ENCODE measurements at places on chromosomes 2 and 18.

DNA sequence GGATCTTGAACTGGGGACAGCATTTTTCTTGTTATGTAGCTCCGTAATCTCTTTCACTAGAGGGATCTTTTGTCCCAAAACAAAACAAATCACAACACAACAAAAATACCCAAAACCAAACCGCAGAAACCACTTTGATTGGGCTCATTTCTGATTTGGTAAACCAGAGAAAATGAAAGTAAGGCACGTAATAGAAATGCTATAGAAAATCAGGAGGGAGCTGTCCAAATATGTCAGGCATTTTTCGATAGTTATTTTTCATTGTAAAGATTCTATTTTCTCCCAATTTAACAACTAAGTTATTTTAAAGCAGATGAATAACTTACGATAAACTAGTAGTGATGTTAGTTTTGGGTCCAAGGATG is 406.5 kb downstream of the XIRP2 start:
- DNase-seq, result no peak

- DNase-seq, result no peak
These were observed 279.5 kb upstream of the PKDCC start for GRCh38 chr2:41768310-41768709.

GRCh38 chr2:38499548-38500282 is 103.0 kb downstream of the HNRNPLL start:
- no peak for DNase-seq

DNA sequence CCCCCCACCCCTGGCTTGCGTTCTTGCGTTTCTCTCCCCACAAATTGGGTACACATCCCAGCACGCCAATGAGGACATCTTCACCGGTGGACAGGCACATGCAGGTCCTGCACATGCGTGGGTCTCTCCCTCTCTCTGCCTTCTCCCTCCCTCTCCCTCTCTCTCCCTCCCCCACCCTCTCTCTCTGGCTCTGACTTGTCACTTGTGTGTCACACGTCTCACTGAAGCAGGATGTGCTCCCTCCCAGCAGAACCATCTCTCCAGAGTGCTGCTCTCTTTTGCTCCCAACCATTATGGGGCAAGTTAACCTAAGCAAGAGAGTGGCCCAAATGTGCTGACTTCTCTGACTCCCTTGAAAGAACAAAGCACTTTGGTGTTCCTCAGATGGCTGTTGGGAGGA is 120.8 kb upstream of the CAB39 start:
- DNase-seq, result no peak

- no peak for DNase-seq
These were observed 14.4 kb upstream of the VRK2 start for GRCh38 chr2:58032016-58032763.

DNA sequence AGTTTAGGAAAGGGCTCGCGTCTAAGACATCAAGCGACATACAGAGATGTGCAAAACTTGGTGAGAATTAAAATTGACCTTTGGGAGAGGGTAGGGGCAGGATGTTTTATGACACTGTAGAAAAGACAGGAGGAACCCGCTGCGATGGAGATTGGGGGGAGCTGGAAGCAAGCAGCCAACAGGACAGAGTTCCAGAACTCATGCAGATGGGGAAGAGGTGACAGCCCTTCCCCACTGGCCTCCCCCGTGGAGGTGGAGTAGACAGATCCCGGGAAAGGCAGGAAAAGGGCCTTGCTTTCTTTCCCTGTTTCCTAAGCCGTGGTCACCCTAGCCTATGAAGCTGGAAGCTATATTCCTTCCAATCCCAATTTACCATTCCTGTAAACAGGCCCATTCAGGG is 39.1 kb downstream of the ANO7 start:
- DNase-seq, result no peak

DNA sequence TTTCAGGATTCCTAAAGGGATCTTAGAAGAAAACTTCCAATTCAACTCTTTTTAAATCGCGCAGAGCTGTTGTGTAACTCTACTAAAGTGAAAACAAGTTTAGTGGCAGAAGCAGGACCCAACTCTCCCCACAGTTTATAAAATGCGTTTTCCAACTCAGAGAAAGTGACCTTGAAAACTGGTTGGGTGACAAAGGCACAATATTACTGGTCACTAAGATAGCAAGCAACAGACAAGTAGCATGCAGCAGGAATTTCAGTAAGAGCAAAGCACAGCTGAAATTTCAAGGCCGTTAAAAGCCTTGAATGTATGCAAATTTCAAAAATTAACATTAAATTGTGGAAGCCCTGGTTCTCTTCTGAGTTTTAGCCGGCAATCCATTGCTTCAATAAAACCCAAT is 66.9 kb downstream of the STK39 start:
- no peak for DNase-seq

GRCh38 chr2:48900321-48901014 is 144.9 kb upstream of the LHCGR start:
- DNase-seq, result no peak

DNA sequence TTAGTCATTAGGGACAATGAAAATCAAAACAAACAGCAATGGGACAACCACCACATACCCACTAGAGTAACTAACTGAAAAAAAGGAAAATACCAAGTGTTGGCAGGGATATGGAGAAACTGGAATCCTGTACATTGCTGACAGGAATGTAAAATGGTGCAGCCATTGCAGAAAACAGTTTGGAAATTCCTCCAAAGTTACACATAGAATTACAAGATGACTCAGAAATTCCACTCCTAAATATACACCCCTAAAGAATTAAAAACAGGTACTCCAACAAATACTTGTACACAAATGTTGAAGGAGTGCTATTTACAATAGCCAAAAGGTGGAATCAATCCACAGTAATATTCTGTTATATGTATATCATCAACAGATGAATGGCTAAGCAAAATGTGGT is 110.9 kb downstream of the ROCK1 start:
- DNase-seq, result no peak

DNA sequence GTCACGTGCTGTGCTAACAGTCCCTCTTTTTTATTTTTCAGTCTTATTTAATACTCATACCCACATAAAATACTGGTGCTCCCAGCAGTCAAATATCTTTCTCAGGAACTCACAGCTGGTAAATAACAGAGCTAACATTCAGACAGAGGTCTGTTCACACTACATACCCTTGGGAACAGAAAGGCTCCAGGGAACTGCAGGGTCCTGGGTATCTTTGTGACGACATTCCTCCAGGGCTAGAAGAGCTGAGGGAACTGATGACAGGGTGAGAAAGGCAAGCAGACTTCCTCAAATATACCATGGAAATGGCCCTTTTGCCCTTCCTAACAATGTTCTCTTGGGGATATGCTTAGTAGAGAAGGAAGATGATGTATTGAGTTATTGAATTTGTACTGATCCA is 19.3 kb downstream of the PDE6D start:
- no peak for DNase-seq

- no peak for DNase-seq
These were observed 34.7 kb downstream of the FAM228A start for GRCh38 chr2:24209389-24210105.

DNA sequence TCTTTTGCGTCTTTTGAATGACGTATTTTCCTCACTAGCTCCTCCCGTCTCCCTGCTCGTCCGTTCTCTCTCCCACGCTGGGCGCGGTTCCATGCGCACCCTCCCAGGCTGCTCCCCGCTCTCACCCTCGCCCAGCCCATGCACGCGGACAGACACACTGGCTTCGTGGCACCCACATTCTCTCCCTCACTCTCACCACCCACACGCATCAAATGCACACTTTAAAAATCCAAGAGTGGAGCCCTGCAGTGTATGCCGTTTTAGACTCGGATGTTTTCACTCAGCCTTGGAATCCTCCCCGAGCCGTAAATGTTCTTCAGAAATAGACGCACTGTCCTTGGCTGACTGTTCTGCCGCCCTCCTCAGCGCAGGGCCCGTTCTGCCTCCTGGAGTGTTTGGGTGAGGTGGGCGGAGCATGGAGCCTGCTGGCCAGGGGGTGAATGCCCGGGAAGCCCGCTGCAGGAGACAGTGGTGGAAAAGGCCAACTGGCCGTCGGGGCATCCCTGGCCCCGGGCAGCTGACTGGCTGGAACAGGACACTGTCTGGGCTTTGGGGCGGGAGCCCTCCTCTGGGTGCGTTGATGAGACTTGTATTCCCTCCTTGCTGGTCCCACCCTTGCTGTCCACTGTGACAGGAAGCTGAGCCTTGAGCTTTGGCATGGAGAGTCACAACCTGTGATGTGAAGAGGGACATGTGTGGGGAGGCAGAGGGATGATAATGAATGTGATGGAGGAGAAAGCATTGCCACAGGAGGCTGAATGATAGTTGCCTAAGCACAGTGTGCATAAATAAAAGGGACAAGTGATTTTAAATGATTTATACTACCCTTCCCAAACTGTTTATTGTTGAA is 35.4 kb upstream of the LYPD6B start:
- DNase-seq, result no peak

DNA sequence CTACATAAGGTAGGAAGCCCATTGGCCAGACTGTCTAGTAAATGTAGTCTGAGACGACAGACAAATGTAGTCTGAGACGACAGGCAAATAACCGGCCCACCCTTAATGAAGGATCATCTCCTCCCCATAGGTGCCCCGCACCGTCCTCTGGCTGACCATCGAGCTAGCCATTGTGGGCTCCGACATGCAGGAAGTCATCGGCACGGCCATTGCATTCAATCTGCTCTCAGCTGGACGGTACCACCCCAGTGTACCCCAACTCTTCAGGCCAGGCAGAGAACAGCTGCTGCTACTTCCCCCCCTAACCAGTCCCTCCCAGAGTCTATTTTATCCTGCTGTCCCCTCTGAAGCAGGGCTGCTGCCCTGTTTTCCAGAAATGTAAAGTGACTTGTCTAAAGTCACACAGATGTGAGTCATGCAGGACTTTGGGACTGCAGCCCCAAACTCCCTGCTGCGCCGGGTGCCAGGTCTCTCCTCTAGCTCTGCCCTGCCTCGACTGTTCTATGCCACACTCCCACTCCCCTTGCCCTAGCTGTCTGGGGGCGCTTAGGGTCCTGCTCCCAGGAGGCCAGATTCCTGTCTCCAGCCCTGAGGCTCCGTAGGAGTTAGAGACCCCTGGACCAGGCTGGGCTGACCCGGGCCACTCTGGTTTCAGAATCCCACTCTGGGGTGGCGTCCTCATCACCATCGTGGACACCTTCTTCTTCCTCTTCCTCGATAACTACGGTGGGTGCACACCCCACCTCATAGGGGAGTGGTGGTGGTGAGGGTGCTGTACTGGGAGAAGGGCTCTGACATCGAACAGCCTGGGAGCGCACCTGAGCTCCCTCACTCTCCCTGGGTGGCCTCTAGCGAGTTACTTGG is 4.7 kb downstream of the SLC11A1 start:
- no peak for DNase-seq

DNA sequence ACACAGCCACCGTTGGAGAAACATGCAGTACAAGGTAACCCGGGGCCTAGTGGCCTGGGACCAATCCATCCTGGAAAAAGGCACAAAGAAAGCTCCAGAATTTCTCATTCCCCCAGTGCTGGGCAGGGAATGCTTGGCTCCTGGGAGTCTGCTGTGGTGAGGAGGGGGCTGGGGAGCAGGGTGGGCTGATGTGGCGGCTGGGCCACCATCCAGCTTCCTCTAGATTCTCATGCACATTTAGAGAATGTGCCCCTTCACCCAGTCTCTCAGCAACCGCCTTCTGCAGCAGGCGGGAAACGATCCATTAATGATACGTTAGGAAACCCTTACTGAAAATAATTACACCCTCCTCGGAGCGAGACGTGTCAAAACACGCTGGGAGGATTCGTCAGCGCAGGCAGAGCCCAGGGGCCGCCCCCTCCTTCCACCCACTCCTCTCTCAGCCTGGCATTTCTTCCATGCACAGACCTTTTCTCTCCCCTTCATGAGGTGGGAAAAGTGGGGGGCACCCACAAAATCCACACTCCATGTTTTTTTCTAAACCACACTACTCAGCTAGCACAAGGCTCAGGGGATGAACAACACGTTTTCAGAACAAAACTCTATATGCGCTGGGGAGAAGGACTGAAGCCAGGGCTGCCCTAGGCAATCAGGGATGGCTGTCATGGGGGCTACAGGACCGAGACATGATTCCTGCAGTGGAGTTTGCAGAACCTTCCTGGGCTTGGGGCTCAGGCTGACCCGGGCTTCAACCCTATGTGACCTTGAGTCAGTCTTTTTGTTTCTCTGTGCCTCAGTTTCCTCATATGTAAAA is 56.1 kb upstream of the SMAD7 start:
- no peak for DNase-seq

GRCh38 chr18:51133580-51134160 is 63.8 kb downstream of the MEX3C start:
- no peak for DNase-seq

- no peak for DNase-seq
These were observed 31.5 kb downstream of the NDC80 start for GRCh38 chr18:2602844-2603243.

GRCh38 chr2:216860426-216861137 is 718 bp upstream of the TNP1 start:
- no peak for DNase-seq

GRCh38 chr18:75809151-75809925 is 381.8 kb upstream of the SMIM21 start:
- DNase-seq, result no peak

GRCh38 chr18:76450452-76451395 is 44.3 kb downstream of the ZNF516 start:
- DNase-seq, result no peak

GRCh38 chr2:95077861-95078603 is 43.6 kb downstream of the MRPS5 start:
- no peak for DNase-seq

- no peak for DNase-seq
These were observed 11.8 kb upstream of the FN1 start for GRCh38 chr2:215447673-215448081.

DNA sequence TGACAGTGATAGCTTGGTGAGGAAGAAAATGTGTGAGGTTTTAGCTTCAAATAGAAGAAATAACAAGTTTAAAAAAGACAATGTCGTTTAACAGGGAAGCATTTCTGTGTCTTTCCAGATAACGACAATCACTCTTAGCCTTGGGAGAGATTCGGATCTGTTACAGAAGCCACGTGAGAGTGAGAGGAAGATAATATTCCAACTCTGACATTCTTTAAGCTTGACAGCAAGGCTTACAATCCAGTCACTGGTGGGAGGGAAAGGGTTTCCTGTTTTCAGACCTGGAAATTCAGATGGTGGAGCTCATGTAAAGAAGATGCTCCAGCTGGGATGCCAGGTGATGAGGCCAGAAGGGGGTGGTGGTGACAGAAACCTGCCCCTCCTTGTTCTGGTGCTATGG is 30.8 kb downstream of the FBXO48 start:
- no peak for DNase-seq

DNA sequence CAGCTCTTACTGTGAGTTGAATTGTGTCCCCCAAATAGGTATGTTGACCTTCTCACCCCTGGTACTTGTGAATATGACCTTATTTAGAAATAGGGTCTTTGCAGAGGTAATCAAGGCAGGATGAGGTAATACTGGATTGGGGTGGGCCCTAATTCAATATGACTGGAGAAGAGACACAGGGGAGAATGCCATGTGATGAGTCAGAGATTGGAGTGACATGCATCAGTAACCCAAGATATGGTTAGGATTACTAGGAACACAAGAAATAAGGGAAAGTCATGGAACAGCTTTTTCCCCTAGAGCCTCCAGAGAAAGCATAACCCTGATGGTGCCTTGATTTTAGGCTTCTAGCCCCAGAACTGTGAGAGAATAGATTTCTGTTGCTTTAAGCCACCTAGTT is 37.0 kb upstream of the ATP5MC3 start:
- DNase-seq, result no peak
